SJCRH30 (cell line): ENCODE measurements at places on chromosomes 5 and 9. TPM values are rescaled to one million over a fixed set of nuclear protein-coding genes. Genes with fewer than 3 reads are reported as not detected.

DNA sequence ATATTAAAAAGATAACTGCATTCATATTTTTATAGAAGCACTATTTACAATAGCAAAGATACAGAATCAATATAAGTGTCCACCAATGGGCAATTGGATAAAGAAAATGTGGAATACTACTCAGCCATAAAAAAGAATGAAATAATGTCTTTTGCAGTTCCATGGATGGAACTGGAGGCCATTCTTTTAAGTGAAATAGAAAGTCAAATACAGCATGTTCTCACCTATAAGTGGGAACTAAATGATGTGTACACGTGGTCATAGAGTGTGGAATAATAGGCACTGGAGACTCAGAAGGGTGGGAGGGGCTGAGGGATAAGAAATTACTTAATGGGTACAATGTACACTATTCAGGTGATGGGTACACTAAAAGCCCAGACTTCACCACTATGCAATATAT is 53.2 kb downstream of the DENND1A start:
- no peak for DNase-seq
- H3K36me3 ChIP-seq = peaks cover 5% of the 10 kb centered on the region; the same call in 1 of the 2 replicates
- no peak overlapping the region for H3K4me3 ChIP-seq
- no peak overlapping the region for H3K27ac ChIP-seq
- H3K27me3 ChIP-seq = no peaks in the 10 kb centered on the region
- H3K4me1 ChIP-seq = no peaks in the 10 kb centered on the region

DNA sequence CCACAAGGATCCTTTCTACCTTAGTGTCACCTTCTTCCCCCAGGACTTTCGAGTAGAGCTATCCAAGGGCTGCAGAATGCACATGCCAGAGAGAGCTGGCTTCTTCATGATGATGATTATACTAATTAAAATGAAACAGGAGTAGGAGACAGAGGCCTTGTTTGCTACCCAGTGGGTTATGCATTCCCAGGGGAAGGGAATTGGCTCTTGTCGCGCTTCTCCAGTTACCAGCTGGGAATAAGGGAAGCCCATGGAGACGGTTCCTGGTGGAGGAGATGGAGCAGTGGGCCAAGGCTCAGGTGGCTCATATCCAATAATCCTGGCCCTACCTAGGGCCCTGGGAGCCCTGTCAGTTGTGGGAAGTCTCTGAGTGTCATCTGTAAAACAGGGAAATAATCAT is 65.1 kb downstream of the WWC1 start:
- H3K27me3 ChIP-seq = no peaks in the 10 kb centered on the region; the same call in 1 of the 2 replicates
- no peak for DNase-seq
- no peak overlapping the region for H3K27ac ChIP-seq
- no peak overlapping the region for H3K4me3 ChIP-seq

DNA sequence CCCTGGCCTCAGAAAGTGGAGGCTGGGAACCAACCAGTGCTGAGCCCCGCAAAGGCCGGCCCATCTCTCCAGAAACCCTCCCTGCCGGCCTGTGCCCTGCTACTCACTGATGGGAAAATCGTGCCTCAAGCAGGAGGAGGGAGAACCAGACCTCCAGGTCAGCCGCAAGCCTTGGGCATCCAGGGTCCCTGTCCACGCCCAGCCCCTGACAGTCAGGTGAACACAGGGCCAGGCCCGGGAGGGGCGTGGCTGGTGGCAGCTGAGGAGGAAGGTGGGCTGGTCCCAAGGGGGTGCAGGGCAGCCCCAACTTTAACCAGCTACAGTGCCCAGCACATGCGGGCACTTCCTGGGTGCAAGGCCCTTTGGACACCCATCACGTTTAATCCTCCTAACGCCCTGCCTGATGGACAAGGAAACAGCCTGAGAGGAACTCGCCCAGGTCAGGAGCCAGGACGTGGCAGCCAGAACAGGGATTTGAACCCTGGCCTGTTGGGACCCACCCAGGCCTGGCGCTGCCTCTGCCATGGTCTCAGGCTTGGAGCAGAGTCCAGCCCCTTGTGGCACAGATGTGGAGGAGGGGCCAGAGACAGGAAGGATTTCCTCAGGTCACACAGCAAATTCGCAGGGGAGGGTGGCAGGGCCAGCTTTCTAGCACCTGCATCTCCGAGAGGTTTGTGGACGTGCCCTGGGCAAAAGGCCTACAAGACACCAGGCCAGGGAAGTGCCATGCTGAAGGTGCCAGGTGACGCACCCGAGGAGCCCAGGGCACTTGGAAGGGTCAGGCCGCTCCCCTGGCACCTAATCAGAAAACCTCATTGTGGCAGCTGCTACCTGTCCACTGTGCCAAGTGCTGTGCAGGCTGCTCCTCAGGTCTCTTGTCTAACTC is 4.5 kb downstream of the RALGDS start:
- no peaks in the 10 kb centered on the region for H3K36me3 ChIP-seq
- peaks cover 37% of the 10 kb centered on the region for H3K4me1 ChIP-seq
- no peaks in the 10 kb centered on the region for H3K27me3 ChIP-seq
- DNase-seq = no peak

DNA sequence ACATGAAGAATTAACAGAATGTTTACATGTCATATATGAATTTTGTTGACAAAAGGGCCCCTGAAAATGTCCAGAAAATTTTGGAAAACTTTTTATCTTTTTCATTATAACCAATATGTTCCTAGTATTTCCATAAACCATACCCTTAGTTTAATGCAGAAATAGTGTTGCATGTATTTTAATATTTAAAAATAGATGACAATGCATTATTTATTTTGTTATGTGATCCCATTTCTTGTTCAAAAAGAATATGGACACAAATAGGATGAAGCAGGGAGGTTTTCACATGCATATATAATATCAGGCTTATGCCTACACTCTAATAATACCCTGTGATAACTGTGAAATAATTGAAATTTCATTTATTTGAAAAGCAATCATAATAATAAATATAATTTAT is 500.5 kb downstream of the CDH18 start:
- H3K27me3 ChIP-seq = no peaks in the 10 kb centered on the region
- H3K27ac ChIP-seq = no peak overlapping the region
- DNase-seq = no peak
- H3K4me3 ChIP-seq = no peak overlapping the region

The SPATA31A6 gene
- total RNA-seq = not detected in 2 replicates
